BJ (cell line): ENCODE measurements at places on chromosomes 3 and 15. TPM values are rescaled to one million over a fixed set of nuclear protein-coding genes. Genes with fewer than 3 reads are reported as not detected.

- no peak for DNase-seq
These were observed 218.6 kb downstream of the SNRPN start for GRCh38 chr15:25173241-25174028.

GRCh38 chr15:70111203-70112073 is 13.7 kb upstream of the TLE3 start:
- DNase-seq: no peak

DNA sequence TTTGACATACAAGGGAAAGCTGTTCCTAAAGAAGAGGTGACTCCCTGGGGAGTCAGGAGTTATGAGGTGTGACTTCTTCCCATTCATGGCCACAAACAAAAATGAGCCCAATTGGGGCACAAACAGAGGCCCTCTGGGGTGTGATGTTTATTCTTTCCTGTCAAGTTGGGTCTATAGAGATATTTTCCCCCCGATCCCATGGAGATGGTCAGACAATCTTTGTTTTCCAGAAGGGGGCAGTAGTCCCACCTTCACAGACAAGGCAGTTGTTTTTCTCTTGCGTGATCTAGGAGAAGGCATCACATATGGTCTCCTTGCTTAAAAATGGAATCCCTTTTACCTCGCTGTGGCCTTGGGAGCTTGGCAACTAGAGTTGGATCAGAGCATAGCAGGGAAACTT is 110.3 kb downstream of the MFSD1 start:
- no peak for DNase-seq

GRCh38 chr15:68401496-68402431 is 30.2 kb downstream of the ITGA11 start:
- no peak for DNase-seq

DNA sequence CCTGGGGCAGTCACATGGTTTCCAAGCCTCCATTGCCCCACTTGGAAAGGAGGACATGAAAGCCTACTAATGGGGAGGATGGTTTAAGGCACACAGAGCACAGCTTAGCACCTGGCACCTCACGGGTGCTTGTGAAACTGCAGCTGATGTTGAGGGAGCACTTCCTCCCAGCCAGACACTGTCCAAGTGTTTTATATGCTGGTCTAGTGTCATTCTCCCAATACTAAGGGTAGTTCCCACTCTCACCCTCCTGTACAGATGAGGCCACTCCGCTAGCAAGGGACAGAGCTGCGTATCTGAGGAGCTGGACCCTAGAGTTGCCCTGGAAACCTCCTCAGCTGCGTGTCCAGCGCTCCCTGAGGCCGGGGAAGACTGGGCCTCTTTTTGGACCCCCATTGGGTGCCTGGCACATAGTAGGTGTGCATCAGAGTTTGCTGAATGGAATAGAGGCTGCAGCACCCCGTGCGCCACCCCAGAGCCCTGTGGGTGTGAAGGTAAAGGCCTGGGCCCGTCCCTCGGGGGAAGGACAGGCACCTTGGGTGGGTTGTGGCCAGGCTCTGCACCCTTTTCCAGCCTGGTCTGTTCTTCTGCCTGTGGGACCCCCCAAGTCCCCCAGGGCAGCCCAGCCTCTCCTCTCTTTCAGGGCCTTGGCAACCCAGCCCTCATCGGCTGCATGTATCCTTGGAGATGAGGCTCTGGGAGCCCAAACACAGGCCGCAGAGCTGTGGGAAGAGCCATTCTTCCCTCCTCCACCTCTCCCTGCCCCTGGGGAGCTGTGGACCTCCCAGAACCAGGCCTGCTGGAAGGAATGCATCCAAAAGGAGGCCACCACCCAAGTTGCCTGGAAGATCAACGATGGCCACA is 31.3 kb downstream of the DNASE1L3 start:
- DNase-seq: no peak

DNA sequence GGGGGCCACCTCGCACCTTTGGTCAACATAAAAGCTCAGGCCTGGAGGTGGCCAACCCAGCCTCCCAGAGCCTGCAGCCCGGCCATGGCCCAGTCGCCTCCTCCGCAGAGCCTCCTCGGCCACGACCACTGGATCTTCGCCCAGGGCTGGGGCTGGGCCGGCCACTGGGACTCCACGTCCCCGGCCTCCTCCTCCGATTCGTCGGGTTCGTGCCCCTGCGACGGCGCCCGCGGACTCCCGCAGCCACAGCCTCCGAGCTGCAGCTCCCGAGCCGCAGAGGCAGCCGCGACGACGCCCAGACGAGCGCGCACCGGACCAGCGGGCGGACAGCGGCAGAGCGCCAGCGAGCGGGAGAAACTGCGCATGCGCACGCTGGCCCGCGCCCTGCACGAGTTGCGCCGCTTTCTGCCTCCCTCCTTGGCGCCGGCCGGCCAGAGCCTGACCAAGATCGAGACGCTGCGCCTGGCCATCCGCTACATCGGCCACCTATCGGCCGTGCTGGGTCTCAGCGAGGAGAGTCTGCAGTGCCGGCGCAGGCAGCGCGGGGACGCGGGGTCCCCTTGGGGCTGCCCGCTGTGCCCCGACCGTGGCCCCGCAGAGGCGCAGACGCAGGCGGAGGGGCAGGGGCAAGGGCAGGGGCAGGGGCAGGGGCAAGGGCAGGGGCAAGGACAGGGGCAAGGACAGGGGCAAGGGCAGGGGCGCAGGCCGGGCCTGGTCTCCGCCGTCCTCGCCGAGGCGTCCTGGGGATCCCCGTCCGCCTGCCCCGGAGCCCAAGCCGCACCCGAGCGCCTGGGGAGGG is at the start of gene MESP2:
MESP2 (plus strand) TSS at position 59 of the 799 bp plus-strand sequence; CDS start at position 85, 26 bp downstream.
- no peak for DNase-seq

- DNase-seq: no peak
These were observed 487.4 kb downstream of the FGF12 start for GRCh38 chr3:192239956-192240355.

DNA sequence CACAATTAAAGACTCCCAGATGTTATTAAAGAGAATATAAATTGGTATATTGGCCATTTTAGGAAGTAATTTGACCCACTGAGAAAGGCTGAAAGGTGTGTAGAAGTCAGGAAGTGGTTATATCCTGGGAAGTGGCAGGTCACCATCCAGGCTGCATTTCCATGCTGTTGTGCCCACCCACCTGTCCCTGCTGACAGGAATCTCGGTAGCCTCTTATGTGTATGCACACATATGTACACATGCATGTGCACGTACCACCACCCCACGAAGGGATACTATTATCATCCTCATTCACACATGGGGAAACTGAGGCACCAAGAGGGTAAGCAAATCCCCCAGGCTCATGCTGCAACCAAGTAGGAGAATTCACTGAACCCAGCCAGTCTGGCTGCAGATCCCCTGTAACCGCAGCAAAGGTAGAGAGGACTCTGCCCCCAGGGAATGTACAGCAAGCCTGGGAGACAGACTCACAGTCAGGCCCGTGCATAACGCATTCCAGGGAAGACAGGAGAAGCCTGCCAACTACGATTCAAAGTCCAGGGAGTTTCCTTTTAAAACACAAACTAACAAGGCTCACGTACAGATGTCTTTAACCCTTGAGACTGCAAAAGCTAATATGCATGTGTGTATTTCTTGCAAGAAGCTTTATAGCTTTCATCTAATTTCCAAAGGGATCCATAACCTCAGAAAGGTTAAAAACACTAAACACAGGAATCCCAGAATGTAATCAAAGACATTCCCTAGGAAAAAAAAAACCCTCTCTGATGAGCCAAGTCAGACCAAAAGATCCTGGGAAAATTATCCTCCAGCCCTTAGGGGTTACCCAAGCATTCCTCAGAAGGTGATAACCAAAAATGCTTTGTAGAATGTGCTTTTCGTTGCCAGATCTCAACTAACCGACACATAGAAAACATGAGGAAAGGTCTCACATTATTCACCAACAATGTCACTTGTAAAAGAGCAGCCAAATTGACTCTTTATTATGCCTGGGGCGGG is 129.6 kb downstream of the ADAMTS17 start:
- no peak for DNase-seq

DNA sequence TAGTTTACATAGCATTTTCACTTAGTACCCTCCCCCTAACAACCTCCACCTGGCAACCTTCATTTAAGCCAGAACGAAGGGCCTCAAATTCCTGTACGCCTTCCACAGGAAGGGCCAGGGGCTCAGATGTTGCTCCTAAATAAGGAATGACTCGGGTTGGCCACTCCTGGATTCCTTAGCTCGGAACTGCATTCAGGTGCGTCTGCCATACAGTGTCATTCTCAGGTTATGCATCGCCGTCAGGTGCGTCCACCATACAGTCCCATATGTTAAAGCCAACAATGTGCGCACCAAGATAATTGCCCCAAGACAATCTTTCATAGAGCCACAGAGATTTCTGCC is 53.5 kb upstream of the USP3 start:
- no peak for DNase-seq

- no peak for DNase-seq
These were observed 141.0 kb downstream of the TMCO5A start for GRCh38 chr15:38075466-38075865.

DNA sequence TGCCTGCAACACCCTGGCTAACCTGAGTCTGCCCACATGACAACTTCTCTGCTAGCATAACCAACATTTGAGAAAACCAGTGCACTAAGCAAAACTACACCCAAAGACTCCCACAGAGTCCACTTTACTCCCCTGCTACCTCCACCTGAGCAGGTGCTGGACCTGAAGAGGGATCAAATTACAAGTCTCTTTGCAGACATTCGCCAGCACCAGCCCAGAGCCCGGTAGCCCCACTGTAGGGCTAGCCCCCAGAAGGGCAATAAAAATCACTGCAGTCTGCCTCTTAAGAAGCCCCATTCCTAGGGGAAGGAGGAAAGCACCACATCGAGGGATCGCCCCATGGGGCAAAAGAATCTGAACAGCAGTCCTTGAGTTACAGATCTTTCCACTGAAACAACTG is 472.2 kb downstream of the GRM7 start:
- no peak for DNase-seq

- DNase-seq: peak; percentile 74
These were observed 6.0 kb downstream of the PHLDB2 start for GRCh38 chr3:111864821-111865656.

C3orf22 gene
- polyA plus RNA-seq: not detected in 2 replicates

REC114 gene
- polyA plus RNA-seq: not detected in 2 replicates

ITIH1 gene
- polyA plus RNA-seq: not detected in 2 replicates

SLC28A1 gene
- 0.05 TPM in 1 of 2 replicates, not detected in the other for polyA plus RNA-seq

ZNF501 gene
- polyA plus RNA-seq: 3.7 and 4.8 TPM in 2 replicates

GPR15 gene
- polyA plus RNA-seq: not detected in 2 replicates

TADA3 gene
- 84.6 and 113 TPM in 2 replicates for polyA plus RNA-seq
